Endothelial cell of umbilical vein (primary cell): ENCODE measurements at places on chromosomes 7 and 10. TPM values are rescaled to one million over a fixed set of nuclear protein-coding genes. Genes with fewer than 3 reads are reported as not detected.

Gene LRRC18
- not detected in 2 replicates for total RNA-seq

Gene SGPL1
- total RNA-seq = 25.2 and 28.0 TPM in 2 replicates

Gene CYP3A5
- not detected in 2 replicates for total RNA-seq

Gene MYOZ1
- not detected in 2 replicates for total RNA-seq

Gene SEMA3E
- total RNA-seq = not detected in 2 replicates
